ENCODE measurements at places on chromosomes 1 and 21.

DNA sequence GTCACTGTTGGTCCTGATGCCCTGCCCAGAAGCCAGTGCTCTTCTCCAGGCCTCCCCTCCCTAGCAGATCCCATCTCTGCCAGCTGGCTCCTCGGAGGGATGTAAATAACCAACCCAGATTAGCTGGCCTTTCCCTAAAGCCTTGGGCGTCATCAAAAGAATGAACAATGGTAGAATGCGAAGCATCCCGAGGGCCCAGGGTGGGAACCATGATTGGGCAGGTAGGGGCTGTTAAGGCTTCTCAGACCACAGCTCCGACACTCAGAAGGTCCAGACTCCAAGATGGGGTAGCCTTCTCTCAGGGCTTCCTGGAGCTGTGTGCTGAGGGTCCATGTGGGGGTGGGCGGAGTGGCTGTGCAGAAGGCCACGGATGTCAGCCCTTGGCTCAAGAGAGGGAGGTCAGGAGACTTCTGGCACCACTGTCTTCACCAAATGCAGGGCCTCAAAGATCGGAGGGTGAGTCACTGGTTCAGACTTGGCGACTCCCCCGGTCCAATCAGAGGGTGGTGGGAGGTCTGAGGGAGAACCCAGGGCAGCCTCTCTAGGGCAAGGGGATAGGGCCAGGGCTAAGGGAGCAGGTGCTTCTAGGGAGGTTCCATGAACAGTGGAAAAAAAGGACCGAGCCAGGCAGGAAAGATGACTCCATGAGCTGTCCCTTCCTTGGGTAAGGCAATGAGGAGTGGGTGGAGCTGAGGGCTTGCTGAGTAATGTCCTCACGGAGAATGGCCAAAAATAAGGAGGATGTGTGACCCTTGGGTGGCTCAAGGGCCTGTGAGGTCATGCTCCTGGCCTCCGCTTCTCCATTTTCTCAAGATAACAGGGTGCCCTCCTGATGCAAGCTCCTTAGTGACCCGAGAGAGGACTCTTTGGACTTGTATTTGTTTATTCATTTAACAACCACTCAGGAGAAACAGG, 58.4 kb upstream of the EPS8L3 start:
- DNase-seq: peak; percentile 46

GRCh38 chr1:65395887-65396612, 24.4 kb upstream of the LEPR start:
- peak; percentile 24 for DNase-seq

GRCh38 chr1:218273762-218274479, 11.2 kb upstream of the RRP15 start:
- DNase-seq: no peak

GRCh38 chr1:32272557-32273390, 19.1 kb upstream of the HDAC1 start:
- DNase-seq: no peak

DNA sequence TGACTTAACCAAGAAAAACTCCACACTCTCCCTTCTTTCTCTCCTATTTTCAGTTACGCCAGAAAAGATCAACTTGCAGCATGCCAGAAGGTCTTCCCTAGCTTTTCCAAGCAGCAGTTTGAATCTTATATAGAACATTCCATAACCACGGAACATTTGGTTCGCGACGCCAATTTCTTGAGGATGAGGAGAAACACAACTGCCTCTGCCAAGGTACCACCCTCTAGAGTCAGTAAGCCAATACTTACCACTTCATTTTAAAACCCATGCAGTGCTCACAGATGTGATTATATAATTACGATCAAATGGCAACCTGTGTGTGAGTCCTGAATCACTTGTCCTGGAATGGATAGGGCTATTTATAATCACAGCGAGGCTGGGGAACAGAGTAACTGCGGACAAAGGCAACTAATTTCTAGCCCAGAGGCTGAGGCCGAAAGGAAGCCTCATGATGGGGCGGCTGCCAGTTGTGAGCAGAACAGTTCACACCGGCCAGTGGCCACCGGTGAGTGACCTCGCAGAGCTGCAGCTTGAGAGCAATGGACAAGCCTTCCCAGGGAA, 43.2 kb upstream of the BACE2 start:
- no peak for DNase-seq

GRCh38 chr21:29538115-29538514, 239.4 kb downstream of the BACH1 start:
- no peak for DNase-seq

- no peak for DNase-seq
Measured at GRCh38 chr1:235937123-235937522, 70.4 kb upstream of the LYST start.

DNA sequence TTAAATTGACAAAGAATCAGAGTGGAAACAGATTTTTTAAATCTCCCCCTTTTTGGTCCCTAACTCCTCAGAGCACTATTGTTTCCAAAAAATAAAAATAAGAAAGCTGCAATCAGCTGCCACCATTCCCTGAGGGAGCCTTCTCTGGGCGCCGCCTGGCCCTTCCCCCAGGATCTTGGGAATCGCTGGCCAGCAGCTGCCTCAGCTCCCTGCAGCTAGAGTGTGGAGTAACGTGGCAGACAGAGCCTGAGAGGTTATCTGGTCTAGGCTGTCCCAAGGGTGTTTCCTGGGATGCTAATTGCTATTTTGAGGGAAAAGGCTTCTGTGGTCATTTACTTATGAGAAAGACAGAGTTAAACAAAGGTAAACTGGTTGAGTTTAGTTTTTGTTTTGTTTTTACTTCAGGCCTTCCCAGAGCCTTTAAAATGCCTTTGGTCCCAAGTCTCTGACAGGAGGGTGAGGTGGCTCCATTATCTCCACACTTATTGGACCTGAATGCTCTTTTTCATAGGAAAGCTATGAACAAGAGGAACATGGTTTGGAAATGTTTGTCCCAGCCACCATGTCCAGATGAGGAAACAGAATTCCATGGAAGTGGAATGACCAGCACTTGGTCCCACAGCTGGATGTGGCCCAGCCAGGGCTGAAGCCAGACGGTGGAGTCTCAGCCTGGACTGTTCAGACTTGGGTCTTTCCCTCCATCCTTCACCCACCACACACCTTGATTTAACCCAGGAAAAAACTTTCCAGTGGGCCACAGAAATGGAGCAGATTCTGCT, 14.1 kb upstream of the KIAA1614 start:
- no peak for DNase-seq

DNA sequence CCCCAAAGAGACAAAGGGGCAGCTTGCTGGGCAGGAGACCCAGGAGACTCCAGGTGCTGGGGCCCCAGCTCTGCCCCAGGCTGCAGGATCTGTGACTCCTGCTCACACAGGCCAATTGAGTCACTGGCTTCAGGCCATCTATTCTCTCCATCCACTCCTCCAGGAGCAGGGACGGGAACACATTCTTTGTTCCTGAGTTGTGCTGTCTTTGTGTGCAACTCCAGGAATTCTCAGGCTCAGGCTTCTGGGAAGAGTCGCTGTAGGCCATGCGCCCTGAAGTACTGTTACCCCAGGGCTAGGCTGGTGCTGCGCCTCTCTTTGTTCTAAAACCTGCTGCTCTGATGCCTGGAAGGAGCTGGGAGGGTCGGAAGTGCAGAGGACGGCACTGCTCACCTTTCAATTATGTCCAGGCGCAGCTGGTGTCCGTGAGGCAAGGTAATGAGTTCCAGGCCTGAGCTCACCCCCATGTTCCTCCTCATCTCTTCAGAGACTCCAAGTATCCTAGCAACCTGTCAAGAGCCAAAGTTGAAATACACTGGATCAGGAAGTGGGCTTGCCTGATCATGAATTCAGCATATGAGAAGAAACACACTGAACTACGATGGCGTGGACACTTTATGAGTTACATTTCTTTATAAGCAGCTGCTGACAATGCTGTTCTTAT, 105.9 kb downstream of the BCAR3 start:
- no peak for DNase-seq

All from AG09319 (cell line).